ENCODE measurements at places on chromosomes 7 and 10. TPM values are rescaled to one million over a fixed set of nuclear protein-coding genes. Genes with fewer than 3 reads are reported as not detected.

The EGR2 gene
- 0.96 TPM for total RNA-seq

DNA sequence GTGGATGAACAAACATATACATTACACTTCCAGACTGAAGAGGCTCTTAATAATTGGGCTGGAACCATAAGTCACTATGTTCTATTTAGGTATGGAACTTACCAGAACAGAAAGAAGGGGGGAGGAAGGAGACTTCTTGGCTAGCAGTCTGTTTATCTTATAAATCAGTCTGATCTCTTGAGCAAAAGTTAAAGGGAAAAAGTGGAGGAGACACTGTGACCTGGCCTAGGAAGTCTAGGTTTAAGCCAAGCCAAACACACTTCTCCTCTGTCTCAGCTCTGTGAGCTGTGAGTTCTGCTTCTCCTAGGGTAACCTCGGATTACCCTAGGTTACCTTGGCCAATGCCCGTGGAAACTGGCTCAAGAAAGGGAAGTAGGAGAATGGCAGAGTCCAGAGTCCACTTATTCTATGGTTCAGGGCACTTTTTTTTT lies 95.2 kb downstream of the PFKFB3 start:
- no peak for ATAC-seq

DNA sequence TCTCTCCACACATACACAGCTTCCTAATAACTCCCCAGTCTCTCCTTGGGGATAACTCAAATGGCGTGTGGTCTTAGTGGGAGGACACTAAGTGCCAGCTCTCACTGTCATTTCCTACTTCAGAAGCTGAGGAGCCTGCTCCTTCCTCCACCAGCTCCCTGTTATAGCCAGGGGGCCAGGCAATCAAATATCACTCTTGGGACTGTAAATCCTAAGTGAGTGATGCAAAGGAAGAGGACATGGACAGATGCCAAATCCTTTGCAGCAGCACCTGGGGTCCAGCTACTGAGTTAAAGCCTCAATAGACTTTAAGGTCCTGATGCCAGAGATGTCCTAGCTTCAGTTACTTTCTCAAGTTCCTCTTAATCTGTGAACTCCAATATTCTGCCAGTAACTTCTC lies 34.1 kb downstream of the SEM1 start:
- ATAC-seq = no peak

- ATAC-seq = no peak
Measured at GRCh38 chr10:5641501-5641900, 24.9 kb downstream of the ASB13 start.
